Stromal cell of bone marrow (primary cell): ENCODE measurements at places on chromosomes 3 and 15.

DNA sequence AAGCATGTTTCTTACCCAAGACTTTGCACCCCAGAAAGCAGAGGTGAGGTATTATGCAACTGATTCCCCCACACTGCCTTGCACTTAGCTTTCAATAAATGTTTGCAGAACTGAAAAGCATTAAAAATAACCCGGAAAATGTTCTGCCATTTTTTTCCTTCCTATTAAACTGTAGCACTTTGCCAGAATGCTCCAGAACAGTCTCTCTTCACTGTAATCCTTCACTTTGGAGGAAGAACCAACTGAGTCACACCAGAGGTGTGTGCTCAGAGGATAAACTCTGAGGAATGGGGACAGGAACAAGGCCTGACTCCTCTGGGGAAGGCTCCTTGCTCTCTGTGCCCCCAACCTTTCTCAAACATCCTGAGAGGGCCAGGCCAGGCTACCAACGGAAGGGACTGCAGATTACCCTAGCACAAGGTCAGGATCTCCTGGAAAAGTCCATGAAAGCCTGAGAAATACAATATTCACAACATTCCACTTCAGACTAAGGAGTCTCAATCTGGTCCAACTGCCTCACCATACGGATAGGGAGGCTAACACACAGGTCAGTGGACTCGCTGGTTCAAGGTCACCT lies 19.0 kb downstream of the ANP32A start:
- no peak for DNase-seq

GRCh38 chr3:142993958-142994442 lies 7.4 kb upstream of the U2SURP start:
- peak; percentile 62 for DNase-seq

DNA sequence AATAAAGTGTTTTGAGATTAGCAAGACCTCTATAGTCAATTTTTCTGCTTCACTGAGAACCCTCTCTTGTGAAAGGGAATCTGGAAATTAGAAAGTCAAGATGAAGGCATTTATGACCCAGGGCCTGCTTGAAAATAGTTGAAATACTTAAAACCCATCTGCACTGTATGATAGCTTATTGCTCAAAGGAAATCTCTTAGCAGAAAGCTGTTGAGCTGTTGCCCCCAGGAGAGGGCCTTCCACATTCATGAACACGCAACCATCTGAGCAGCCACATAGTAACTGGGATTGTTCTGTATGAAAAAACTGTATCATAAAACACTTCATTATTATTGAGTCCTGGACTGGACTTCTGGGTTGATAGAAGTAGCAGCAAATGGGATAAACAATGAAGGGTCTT lies 106.4 kb upstream of the PTX3 start:
- DNase-seq, result no peak

DNA sequence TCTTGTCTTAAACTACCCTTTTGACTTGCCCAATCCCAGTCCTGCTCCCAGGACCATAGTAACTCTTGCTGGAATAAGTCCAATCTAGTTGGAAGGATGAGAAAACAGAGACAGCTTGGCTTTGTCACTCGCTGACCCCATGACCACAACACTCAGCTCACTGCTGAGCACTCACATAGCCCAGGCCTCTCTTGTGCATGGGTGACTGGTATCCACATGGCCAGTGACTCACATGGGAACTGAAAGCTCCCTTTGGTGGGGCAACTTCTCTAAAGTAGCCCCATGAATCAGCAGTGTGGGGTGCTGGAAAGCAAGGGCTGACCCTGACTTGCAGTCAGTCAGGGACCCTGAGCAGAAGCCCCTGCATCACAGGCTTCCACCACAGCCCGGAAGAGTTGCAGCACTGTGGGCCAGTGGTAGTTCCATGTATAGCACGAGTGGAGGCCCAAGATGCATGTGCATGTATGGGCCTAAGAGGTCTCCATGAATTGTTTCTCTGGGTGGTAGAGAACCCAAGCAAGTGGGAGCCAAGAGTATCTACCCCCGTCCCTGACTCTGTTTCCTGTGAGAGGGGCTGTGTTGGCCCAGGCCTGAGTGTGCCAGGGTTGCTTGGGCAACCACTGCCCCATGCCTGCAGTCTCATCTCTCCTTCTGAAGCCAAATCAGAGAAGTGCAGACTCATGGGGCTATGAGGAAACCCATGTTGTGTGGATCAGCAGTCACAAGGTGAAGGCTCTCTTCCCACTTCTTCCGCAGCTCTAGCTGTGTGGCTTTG lies 62.1 kb upstream of the XCR1 start:
- peak; percentile 98 for DNase-seq

DNA sequence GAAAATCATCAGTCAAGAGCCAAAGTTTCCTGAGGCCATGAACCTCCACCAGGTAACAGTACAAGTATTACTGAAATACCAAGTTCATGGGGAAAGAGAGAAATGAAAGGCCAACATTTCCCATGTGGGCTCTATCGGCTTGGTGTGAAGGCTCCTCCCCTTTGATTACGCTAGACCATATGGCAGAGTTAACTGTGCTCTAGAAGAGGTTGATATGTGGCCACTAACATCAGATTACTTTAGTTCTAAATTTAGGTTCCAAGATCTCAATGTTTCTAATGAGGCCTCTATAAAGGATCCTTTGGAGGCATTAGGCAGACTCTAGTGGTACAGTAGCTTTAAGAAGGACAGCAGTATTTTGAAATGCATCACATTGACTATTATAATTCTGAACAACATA lies 127.1 kb downstream of the SEMA6D start:
- DNase-seq, result no peak

DNA sequence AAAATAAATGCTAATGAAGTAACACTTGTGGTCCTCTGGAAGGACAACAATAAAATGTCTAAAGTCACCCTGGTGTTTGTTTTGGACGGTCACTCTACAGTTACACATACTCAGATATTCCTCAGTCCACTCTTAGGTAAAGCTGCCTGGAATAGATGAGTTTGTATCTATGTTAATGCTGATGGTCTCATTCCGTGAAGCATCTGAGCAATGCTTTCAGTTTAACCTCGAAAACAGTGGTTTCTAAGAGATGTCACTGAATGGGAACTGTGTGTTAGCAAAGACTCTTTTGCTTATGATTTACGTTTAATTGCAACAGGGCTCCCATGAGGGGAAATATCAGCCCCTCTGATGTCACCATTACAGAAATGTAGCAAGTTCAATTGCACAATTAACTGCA lies 49.1 kb downstream of the FBN1 start:
- DNase-seq, result no peak

DNA sequence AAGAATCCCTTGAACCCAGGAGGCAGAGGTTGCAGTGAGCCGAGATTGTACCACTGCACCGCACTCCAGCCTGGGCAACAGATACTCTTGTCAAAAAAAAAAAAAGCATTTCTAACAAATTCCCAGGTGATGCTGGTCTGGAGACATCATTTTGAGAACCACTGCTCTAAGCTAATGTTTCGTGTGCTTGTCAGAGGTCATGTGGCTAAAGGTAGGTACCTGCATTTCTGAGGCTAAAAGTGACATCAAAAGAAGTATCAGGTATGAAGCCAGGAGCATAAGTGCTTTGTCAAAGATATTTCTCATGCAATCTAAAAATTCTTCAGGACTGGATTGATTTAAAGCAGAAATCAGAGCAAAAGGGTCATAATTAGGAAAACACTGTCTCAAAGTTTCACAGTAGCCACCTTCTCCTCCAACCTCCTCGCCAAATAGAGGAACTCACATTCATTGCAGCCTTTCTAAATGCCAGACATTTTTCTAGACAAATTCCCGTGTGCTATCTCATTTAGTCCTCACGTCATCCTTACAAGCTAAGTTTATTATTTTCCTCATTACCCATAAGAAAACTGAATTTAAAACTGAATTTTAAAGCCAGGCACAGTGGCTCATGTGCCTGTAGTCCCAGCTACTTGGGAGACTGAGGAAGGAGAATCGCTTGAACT lies 25.7 kb upstream of the GSK3B start:
- no peak for DNase-seq

DNA sequence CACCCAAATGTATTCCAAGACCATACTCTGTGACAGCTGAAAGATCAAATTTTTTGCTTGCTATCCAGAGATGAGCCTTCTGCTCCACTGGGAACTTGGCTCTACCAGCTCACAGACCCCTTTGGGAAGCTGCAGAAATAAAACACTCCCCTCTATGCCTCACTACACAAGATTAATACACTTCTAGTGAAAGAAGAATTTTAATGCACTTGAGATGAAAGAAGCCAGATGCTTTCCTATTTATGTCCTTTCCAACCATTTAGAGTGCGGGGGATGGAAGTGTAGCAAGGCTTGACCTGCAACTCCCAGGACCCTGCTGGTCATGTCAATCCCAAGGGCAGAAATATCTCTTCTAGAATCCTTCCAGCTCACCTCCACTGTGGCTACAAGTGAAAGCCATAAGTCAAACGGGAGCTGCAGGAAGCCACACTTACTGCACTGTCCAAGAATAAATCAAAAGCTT lies 34.7 kb downstream of the ANXA2 start:
- no peak for DNase-seq

DNA sequence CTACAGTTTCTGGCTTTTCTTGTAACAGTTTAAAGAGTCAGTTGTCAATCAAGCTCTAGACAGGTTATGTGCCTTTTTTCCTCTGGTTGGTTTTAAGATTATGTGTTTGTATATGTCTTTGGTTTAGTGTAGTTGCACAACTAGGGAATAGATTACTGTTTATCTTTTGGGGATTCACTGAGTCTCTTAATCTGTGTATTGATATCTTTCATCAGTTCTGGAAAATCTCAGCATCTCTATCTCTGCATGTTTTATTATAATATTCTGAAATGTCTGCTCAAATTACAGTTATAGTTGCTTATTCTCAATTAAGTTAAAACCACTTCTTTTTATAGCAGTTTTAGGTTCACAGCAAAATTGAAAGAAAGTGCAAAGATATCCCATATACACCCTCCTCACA lies 14.3 kb downstream of the DUT start:
- DNase-seq, result no peak
